ENCODE measurements at places on chromosomes 12 and 14.
A peak's percentile ranks its signal among the peaks of the same experiment; 100 is the strongest.

- DNase-seq: peak; percentile 84
These were observed at the start of gene ARID2 for GRCh38 chr12:45729233-45730083. Gene ARID2, plus strand, starts transcription at chr12:45729706. Its CDS starts 131 bp downstream, at chr12:45729837.

- no peak for DNase-seq
These were observed 1233.3 kb upstream of the SEL1L start for GRCh38 chr14:82766996-82767395.

- peak; percentile 49 for DNase-seq
These were observed 23.7 kb upstream of the DHRS4 start for GRCh38 chr14:23929822-23930294.

GRCh38 chr12:6458281-6459003, 6.6 kb downstream of the TAPBPL start:
- DNase-seq: no peak

- DNase-seq: peak; percentile 16
These were observed 168.6 kb downstream of the ALX1 start for GRCh38 chr12:85448548-85449139.

GRCh38 chr12:91866566-91866965, 279.1 kb downstream of the BTG1 start:
- peak; percentile 98 for DNase-seq

DNA sequence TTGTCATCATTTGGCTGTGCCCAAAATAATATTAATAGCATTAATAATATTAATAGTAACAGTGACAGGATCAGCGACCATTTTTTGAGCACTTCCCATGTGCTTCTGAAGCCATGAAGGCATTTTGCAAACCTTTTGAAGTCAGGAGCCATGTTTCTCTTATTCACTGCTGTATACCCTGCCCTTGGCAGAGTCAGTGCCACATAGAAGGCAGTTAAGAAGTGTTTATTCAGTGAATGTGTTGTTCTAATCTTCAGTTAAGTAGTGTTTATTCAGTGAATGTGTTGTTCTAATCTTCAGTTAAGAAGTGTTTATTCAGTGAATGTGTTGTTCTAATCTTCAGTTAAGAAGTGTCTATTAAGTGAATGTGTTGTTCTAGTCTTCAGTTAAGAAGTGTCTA, 319.7 kb upstream of the NAV3 start:
- DNase-seq: no peak

GRCh38 chr14:22613106-22613695, 15.1 kb downstream of the ABHD4 start:
- no peak for DNase-seq

DNA sequence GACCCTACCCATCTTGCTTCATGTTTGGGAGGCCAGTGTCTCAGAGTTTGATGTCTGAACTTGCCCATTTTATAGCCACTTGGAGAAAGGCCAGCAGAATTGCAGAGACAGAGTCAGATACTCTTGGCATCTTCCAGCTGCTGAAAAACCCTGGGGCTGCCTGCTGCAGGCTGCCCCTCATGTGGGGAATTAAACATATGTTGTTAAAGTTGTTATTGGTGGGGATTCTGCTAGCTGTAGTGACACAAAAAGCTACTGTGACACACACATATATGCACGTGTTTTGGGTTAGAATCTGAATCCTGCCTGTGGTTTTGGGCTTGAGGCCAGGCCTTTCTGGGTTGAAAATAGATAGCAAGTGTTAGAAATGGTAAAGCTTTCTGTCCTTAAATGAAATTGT, 1288.4 kb downstream of the AACS start:
- DNase-seq: no peak

DNA sequence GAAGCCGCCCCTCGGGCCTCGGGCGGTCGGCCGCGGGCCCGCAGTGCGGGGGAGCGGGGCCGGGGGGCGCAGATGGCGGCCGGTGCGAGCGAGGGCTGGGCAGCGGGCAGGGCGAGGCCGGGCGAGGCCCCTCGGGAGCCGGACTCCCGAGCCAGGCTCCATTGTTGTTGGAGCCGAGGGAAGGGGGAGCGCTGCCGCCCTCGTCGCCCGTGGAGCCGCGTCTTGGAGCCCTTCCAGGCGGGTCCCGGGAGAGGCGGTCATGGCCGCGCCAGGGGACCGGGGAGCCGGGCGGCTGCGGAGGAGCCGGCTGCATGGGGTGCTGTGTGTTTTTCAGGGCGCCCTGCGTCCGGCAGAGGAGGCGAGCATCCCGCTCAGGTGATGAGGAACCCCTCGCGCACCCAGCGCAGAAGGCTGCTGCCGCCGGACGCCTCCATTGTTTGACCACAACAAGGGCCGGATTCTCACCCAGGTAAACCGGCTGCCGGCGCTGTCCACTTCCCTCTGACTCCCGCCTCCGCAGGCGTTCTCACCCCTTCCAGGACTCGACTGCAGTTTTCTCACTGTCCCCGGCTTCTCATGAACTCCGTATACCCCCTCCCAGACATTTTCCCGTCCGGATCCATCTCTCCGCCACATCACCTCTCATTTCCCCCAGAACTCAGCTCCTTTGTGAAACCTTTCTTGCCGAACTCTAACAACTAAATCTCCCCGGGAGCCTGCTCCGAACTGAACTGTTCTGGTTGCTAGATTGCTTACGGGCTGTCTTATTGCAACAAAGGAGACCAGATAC, 732 bp downstream of the ZNF664 start:
- peak; percentile 64 for DNase-seq

- DNase-seq: no peak
These were observed 4.1 kb downstream of the TRHDE start for GRCh38 chr12:72276181-72276805.

DNA sequence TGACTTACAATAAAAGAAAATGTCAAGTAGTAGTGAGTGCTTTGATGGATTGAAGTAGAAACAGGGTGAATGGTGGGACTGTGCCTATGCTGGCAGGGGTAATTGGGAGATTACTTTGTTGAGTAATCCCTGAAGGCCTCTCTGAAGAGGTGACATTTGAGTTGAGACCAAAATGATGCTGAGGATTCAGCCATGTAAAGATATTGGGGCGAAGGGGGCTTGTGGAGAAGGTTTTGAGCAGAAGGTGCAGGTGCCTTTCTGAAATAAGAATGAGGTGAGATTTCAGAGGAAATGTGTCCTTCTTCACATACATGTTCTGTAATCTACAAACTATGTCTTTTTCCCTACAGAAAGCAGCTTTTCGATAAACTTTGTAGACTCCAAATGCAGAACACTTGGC, 8.0 kb downstream of the GNG2 start:
- DNase-seq: no peak

GRCh38 chr12:99374023-99374422, 273.5 kb upstream of the GARIN6 start:
- DNase-seq: no peak

DNA sequence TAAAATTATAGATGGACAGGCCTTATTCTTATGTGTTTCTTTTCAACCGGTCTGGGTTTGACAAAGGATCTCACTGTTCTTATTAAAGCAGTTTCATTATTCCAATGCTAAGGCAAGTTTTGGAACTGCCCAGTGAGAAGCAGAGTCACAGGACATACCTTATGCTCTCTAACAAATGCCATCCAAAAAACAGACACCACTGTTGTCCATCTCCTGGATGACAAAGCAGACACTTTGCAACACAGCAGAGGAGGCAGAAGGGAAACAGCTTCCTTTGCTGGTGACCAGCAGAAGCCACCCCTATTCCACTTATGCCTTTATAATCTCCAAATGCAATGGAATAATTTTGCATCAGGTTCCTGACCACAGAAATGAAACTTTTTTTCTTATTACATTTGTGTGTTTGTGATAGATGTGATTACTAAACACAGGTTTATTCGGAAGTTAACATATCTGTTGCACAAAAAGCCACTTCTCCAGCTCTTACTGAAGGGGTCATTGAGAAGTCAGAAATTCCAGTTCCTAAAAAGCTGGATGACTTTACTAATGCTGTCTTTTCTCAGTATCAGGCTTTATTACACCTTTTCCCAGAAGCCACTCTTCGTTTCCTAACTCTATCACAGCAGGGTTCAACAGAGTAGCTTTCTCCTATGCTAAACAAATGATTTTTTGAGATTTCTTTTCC, 115.6 kb downstream of the BTG1 start:
- DNase-seq: no peak

GRCh38 chr12:40181490-40181889, 43.3 kb upstream of the LRRK2 start:
- DNase-seq: no peak

DNA sequence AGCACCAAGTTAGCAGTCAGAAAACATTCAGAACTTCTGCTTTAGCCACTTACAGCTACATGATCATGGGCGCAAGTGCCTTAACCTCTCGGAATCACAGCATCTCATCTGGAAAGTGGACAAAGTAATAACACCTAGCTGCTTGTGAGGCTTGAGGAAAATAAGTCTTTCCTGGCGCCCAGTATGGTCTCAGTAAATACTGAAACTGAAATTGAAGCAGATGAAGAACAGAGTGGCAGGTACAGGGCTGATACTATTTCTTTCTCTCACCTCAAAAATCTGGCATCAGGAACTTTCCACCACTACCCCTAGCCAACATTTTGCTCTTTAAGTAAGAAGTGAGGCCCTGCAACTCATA, 129.7 kb upstream of the FUT8 start:
- DNase-seq: no peak

GRCh38 chr14:94646481-94646880, 34.3 kb downstream of the SERPINA3 start:
- DNase-seq: no peak

- peak; percentile 75 for DNase-seq
These were observed 768 bp downstream of the CEP170B start for GRCh38 chr14:104865631-104866441.

DNA sequence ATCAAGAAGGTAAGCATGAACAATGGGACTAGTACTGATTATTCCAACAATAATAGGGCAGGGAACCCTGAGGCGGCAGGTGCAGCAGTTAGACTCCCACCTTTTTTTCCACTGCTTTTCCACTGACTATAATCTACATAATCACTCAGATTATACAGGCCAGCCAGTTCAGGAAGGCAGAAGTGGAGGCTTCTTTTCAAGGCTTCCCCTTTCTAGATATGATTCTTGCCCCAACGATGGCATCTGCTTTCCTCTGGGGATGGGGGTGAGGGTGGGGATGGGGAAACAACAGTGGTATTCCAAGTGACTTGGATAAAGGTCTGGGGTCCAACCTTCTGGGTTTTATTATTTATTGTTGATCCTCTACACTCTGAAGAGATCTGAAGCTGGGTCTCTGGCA, 331 bp downstream of the NCKAP1L start:
- DNase-seq: no peak

- no peak for DNase-seq
These were observed 25.3 kb downstream of the CMKLR1 start for GRCh38 chr12:108313606-108314351.

GRCh38 chr12:50088577-50089335, 3.6 kb downstream of the SMARCD1 start:
- DNase-seq: peak; percentile 68

DNA sequence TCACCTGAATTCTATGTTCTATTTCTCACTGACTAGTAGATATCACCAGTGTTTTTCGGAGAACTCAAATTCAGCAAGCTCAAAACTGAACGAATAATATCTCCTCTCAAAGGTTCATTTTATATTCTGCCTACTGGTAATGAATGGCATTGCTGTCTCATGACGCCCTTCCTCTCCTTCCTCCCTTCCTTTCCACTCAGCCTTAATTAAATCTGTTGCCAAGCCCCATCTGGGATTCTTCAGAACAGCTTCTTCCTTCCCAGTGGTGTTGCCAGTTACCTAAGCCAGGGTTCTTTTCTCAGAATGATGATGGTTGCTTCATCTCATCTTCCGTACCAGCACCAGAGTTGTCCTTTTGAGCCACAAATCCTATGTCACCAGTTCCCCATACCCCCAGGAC, 143.2 kb downstream of the SYNE2 start:
- no peak for DNase-seq

GRCh38 chr12:113384778-113385177, 18.9 kb downstream of the SDS start:
- no peak for DNase-seq

- no peak for DNase-seq
These were observed 423.2 kb downstream of the RERGL start for GRCh38 chr12:17666641-17667324.

- no peak for DNase-seq
These were observed 11.0 kb upstream of the IRF2BPL start for GRCh38 chr14:77039285-77040058.

DNA sequence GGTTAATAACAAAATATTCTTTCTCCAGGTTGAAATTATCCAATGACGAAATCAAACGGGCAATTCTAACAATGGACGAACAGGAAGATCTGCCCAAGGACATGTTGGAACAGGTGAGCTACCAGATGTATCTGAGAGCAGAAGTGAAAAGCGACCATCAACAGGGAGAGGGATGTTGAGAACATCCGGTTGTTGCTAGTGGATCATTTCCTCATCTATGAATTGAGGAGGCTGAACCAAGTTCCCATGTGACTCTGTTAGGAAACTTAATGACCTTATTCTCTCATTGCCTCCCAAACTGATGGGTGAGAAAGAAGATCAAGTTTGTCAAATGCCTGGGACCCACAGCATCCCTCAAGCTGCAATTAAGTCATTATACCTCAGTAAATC, 117.7 kb downstream of the GPR135 start:
- DNase-seq: no peak
